ENCODE measurements at places on chromosomes 3 and 15.
A peak's percentile ranks its signal among the peaks of the same experiment; 100 is the strongest.

- no peak for DNase-seq
These were observed 1.7 kb downstream of the BUB1B start for GRCh38 chr15:40162552-40162951.

DNA sequence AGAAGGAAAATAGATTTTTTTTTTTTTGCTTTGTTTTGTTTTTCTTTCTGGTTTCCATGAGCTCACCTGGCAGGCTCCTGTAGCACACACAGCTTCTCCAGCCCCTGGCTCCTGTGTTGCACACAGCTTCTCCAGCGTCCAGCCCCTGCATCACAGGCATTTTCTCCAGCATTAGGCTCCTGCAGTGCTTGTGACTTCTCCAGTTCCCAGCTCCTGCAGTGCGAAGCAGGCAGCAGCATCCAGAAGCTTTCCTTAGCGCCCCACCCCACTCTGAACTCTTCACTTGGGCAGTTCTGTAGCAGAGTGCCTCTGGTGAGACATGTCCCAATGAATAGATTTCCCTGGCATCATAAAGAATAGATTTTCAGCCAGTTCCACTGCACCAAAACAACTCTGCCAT, 5.5 kb upstream of the CCDC39 start:
- no peak for DNase-seq

GRCh38 chr3:78140274-78140673, 1100.4 kb downstream of the ROBO2 start:
- DNase-seq = no peak

DNA sequence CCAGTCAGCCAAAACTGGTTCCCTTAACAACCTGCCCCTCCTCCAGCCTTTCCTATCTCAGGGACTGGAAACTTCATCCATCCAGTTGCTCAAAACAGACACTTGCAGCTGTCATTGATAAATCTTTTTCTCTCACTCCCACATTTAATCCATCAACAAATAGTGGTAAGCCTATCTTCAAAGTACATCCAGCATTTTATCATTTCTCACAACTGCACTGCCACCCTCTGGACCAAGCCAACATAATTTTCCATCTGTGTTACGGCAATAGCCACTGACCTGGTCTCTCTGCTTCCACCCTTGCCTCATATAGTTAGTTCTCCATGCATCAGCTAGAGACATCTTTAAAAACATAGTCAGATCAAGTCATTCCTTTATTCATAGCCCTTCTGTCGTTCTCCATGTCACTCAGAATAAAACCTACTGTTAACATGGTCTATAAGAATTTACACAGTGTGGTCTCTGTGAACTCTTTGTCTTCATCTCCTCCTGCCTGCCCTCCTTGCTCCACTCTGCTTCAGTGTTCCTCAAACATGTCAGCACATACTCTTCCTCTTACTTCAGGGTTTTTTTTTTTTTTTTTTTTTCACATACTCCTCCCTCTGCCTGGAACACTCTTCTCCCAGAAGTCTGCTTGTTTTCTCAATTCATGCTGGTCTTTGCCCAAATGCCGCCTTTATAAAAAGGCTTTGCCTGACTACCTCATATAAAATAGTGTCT, 102.5 kb upstream of the COL6A5 start:
- no peak for DNase-seq

- no peak for DNase-seq
These were observed 1.0 kb upstream of the CRYBG3 start for GRCh38 chr3:97820780-97821179.

DNA sequence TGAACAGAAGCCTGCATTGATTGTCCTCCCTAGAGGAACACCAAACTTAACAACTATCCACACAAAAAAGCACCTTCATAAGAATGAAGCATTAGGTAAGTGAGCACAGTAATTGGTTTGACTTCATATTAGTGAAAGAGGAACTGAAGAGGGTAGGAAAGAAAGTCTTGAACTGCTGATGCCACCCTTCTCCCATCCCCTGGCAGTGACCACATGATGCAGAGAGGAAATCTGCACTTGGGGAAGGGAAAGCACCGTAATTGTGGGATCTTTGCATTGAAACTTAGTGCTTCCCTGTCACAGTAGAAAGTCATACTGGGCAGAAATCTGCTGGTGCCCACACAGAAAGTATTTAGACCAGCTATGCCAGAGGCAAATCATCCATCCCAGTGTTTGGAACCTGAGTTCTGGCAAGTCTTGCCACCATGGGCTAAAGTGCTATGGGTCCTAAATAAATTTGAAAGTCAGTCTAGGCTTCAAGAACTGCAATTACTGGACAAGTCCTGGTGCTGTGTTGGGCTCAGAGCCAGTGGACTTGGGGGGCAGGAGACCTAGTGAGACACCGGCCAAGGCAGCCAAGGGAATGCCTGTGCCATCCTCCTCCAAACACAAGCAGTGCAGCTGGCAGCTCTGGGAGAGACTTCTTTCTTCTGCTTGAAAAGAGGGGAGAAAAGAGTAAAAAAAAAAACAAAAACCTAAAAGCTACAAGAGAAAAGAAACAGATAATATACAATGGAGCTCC, 63.6 kb downstream of the SLC15A2 start:
- DNase-seq = no peak

DNA sequence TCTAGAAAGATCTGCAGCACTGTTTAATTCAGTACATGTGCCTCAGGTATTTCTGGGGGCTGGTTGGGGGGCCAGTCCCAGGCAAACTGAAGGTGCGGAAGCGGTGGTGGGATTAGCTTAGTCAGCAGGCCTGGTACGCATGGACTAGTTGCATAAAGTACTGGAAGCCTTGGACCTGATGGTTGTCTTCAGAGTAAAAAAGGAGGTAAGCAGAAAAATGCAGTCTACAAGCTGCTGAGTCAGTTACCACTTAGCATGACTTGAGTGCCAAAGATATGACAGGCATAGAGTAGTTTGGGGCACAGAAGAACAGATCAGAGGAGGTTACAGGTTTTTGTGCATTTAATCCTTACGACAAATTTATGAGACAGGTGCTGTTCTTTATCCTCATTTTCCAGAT, 19.9 kb upstream of the GOLGA8J start:
- peak; percentile 54 for DNase-seq

DNA sequence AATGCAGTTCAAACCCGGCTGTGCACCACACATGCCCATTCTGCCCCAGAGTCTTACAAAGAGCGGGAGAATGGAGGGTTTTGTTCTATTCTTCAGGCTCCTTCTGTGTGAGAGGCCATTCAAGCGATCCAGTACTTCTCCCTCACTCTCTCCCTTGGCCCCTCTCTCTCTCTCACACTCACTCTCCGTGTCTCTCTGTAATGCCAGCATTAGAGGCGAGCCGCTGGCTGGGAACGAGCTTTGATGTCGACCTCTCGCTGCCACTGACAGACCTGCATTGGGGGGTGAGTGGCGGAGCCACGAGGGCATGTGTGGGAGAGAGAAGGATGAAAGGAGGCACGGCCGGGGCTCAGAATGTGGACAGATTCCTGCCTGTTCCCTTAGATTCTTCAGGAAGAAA, 231.7 kb upstream of the ARRDC4 start:
- no peak for DNase-seq

GRCh38 chr3:131193641-131194238, 167.1 kb downstream of the NEK11 start:
- no peak for DNase-seq

DNA sequence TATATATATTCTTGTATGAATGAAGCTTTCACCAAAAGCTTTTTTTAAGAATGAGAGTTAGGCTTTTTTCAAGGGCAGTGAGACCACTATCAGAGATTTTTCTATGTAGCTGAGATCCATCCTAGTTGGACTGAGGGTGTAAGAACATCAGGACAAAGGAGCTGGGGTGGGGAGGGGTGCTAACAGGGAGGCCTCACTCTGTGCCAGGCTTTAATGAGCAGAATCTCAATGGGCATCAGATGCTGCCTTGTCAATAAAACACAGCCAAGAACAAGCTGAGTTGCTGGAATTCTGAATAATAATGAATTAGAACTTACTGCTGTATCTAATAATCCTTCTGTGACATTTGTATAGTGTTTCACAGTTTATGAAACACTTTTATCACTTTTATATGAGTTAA, 41.4 kb upstream of the USP3 start:
- DNase-seq = no peak

- DNase-seq = no peak
These were observed 76.4 kb upstream of the SCN5A start for GRCh38 chr3:38725726-38726419.

DNA sequence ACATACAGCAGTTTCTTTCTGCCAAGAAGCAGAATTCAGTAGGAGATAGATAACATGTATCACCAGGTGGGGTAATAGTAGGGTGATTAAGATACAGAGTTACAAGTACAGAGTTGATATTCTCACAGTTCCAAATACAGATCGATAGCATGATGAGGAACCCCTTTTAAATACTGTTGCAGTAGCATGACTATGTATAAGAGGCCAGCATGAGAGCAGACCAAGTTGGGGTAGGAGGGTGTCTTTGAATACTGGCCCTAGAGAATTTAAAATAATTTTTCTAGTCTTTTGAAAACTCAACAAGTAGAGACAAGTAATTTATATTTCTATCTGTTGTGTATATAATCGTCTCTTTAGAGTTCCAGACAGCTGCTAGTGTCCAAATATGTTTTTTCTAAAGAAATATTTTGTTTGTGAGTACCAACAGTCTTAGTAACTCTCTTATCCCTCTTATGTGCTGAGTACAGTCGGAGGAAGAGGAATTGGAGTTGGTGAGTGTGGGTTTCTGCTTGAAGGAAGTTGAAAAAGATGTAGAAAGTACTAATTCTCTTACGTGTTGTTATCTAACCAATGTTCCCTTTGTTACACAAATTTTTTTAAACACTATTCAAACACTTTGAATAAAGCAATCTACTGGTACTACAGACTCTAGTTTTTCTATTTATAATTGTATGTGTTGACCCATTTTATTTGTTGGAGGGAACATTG, 30.2 kb downstream of the LYSMD4 start:
- DNase-seq = no peak

- DNase-seq = no peak
These were observed 77.3 kb downstream of the RORA start for GRCh38 chr15:61151791-61152190.

DNA sequence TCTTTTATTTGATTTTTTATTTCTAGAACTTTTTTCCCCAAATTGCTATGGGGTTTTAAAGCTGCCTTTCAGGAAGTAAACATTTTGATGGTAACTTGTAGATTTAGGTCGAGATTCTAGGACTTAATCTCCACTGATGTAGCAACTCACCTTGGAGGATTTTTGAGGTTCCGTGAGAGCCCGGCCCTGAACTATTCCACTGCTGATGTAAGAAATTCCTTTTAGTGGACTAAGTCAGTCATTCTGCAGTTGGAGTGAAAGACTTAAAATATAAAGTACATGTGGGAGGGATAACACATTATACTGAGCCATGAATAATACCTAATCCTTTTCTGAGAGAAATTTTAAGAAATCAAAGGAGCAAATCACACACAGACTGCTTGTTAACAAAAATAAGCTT, 12.6 kb upstream of the LRRC34 start:
- DNase-seq = no peak

DNA sequence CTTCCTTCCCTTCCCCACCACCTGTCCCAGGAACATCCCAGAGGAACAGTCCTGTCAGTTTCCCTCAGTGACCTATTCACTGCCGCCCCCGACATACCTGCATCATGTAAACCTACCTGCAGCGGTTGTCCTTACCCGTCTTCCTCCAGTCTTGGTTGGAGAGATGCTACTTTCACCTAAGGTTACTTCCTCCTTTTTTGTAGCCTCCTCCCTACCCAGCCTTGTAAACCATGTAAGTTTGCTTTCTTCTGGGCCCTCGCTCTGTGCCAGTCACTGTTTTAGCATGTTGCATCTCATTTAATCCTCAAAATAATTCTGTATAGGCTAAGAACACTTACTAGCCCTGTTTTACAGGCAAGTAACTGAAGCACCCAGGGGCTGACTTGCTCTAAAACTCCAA, 58.3 kb downstream of the GPR171 start:
- no peak for DNase-seq

DNA sequence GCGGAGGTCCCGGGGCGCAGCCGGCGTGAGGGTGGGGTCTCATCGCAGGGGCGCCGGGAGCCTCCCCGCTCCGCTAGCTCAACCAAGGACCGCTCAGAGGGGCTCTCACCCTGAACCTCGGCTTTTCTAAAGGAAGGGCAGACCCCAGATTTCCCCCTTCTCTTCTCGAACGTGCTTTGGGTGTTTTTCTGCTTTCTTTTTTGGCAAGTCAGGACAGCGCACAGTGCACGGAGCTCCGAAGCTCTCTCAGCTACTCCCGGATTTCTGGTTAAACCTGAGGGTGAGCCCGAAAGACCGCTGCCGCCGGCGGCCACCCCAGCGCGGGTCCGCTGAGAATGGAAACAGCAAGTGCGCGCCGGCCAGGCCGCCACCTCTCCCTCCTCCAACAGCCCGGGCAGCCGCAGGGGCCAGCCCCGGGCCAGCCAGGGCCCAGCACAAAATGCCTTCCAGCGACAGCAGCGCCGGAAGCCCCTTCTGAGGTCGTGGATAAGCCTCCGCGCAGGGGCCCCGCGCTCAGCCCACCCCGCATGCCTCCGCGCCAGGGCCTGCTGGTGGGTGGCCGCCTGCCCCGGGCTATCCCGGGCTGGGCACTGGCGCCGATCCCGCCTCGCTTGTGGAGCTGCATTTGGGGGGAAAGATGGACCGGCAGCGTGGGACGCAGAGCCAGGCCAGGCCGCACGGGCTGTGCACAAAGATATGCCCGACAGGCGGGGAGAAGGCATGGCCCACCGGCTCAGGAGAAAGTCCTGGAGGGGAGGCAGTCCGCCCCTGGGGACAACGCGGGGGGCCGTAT, 8.2 kb upstream of the OCA2 start:
- no peak for DNase-seq

DNA sequence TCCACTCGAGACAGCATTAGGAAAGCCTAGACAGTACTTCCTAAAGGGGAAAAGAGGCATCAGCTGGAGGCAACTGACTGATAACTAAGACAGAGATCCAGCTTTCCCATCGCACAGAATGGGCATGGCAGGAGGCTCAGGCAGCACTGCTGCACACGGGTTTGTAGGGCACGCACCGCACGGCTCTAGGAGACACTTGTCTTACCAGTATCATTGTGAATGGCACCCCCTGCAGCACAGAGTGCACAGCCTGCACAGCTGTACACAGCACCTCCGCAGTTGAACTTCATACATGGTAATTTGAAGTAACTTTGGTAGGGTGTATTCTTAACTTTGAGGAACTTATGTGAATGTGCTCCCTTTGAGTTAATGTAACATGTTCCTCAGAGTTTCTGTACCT, 281.6 kb downstream of the PLCL2 start:
- DNase-seq = no peak

- DNase-seq = peak; percentile 41
These were observed 13.2 kb upstream of the PIK3R4 start for GRCh38 chr3:130759692-130760338.

All from RCC 7860 (cell line).